ENCODE measurements at places on chromosomes 5 and 9.

DNA sequence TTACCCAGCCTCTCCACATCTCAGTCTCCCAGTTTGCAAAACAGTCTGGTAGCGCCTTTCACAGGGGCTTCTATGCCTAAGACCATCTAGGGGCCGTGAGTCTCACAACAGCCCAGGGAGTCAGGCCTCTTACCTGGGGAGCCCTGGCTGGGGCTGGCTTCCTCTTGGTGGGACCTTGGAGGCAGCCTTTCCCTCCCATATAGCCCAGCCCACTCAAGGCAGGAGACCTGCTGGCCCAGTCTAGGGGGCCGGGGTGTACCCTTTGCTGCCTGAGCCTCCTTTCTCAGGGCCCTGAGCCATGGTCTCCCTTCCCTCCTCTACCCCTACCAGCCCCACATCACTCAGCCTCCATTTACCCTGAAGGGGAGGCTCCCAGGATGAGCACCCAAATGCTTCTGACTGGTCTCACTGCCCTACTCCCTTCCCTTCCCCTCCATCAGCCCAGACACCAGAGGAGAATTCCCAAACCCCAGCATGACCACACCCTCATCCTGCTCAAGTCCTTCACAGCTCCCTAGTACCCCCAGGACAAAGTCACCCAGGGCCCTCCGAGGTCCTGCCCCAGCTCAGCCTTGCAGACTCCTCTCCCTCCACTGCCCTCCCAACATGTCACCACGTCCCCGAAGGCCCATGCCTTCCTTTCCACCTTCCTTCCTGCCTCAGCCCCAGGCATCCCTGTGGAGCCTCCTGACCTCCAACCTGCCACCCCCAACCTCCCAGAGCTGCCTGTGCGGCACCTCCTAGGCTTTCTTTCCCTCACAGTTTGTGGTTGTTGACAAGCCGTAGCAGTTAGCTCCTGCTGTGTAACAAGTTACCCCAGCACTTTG lies 55.3 kb downstream of the BARX1 start:
- no peak for DNase-seq

DNA sequence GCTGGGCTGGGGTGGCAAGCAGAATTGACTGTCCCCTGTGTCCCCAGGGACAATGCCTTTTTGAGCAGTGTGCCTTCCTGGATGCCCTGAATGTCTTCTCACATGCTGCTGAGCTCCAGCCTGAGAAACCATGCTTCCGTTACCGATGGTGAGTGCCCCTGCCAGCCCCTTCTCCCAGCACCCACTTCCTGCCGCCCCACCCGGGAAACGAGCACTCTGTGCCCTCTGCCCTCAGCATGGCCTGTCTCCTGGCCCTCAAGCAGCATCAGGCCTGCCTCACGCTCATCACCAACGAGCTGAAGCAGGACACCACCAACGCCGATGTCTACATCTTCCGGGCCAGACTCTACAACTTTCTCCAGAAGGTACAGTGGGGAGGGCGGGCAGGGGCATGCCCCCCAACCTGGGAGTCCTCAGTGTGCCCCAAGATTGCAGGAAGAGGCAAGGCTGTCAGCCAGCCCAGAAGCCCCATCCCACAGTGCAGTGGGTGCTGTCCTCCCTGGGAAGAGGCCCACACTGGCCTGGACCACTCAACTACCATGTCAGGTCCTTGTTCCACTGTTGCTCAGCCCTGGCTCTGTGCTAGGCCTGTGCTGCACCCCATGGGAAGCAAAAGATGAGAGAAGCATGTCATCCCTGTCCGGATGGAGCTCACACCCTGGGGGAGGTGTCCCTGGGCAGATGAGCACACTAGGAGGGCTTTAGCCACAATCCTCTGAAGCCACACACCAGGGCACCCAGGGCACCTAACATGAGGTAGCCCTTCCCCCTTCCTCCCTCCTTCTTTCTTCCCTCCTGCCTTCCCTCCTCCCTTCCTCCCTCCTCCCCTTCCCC lies 4.4 kb downstream of the TTC16 start:
- no peak for DNase-seq

DNA sequence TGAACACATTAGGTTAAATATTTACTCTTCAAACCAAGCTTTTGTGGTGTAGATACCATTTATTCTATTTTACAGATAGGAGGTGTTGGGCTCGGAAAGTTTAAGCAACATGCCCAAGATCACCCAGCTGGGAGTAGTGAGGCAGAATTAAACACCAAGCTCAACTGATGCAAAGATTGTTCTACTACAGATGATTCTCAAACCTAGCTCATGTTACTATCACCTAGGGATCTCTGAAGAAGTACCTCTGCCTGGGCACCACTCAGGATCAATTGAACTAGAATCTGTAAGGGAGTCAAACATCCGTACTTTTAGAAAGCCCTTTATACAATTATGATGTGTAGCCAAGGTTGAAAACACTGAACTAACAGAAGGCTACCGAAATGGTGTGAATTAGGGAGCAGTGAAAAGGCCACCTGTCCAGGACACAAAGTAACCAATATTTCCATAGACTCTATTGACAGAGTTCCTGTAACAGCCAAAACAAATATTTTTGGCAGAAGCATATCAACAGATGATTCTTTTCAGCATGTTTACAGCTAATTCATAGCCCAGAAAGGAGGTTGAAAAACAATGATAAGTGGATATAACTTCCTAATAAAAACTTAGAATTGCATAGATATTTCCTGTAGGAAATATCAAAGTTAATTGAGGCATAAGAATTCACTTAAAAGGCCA lies 158.5 kb upstream of the PTGER4 start:
- no peak for DNase-seq

DNA sequence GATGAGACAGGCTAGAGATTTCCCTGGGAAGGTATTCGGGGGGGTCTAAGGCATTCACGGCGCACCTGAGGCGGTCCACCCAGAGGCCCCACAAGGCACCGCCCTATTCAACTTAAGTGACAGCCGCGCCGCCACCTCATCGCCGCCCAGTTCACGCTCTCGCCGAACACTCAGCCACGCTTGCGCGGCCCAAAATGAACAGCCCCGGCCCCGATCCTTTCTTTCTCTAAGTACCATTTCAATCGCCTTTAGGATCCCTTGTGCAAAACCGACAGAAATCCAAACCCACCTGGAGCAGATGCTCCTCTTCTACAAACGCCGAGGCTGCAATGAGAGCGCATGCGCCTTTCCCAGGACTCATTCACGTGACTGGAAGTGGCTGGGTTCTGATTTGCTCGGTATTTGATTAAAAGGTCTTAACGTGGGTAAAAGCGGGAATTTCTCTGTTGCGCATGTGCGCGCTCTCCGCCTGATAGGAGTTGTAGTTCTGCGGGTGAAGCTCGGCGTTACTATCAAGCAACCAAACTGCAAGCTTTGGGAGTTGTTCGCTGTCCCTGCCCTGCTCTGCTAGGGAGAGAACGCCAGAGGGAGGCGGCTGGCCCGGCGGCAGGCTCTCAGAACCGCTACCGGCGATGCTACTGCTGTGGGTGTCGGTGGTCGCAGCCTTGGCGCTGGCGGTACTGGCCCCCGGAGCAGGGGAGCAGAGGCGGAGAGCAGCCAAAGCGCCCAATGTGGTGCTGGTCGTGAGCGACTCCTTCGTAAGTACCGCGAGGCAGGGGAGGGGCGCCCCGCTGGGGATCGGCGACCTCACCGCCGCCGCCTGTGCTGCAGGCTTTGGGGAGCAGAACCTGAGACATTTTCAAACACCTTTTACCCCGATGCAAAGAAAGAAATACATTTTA lies at the start of the genes ARSK and SKIC3:
ARSK (plus strand) TSS at position 455 of the 902 bp plus-strand sequence; CDS start at position 633, 178 bp downstream.
SKIC3 (minus strand) TSS at position 331 of the 902 bp plus-strand sequence. CDS start 7,827 bp downstream, outside the sequence.
- DNase-seq = peak; percentile 99

DNA sequence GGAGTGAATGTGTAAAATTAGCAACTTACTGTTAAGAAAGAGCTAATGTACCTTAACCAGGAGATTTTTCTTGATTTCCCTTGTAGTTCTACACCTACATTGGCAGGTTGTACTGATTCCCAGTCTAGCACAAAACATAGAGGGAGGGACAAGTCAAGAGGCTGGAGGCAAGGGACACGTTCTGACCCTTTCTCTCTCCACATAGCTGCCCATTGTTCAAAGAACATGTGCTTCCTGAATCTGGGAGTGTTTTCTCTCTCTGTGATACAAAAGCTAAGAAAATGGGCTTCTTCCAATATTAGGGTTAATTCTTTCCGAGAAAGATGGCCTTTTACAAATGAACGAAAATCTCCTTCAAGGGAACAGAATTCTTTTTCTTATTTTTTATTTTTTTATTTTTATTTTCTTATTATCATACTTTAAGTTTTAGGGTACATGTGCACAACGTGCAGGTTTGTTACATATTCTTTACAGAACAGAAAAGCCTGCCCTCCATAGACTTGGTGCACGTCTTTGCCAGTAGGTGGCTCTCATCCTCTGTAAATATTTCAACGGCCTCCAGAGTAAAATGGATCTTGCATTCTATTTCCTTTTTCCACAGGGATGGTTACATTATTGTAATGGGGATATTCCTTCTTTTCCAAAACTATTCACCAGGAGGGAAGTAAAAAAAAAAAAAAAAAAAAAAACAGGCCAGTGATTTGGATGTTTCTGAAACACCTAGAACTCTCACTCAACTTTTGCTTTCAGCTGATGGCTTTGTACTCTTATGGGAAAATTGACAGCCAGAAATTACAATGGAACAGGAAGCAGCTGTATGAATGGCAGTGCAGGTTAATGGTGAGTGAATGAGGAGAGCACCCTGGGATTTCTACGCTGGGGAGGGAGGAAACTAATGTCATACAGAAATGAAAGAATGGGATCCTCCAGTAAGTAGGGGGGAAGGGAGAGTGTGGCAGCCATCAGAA lies 13.1 kb upstream of the IFNA5 start:
- DNase-seq = peak; percentile 71

- DNase-seq = no peak
Observed at GRCh38 chr5:167987490-167988280, 303.8 kb upstream of the WWC1 start.

- DNase-seq = peak; percentile 62
Observed at GRCh38 chr9:128494108-128494745, 10.3 kb upstream of the GLE1 start.

- DNase-seq = no peak
Observed at GRCh38 chr5:78062645-78063044, 231.9 kb downstream of the AP3B1 start.

DNA sequence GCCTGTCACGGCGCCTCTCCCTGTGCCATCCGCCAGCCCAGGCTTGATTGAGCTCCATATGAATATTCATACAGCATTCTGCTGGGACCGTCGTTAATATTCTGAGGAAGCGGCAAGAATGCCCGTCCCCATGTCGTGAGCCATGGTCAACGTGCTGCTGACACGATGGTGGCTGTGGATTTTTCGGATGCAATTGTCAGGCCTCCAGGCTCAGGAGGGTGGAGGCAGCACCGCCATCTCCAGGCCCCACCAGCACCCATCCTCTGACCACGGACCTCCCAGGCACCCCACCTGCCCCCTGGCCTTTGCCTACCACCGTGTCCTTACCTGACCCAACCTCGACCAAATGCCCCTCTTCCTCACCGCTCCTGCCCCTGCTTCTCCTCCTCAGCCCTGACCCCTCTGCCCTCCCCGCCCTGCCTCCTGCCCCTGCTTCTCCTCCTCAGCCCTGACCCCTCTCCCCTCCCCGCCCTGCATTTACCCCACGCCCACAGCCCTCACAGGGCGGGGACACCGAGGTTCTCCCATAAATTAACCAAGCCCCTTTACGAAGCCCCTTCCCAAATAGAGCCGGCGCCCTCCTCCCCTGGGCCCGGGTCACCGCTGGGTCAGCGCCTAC lies 9.9 kb downstream of the TMEM250 start:
- no peak for DNase-seq

DNA sequence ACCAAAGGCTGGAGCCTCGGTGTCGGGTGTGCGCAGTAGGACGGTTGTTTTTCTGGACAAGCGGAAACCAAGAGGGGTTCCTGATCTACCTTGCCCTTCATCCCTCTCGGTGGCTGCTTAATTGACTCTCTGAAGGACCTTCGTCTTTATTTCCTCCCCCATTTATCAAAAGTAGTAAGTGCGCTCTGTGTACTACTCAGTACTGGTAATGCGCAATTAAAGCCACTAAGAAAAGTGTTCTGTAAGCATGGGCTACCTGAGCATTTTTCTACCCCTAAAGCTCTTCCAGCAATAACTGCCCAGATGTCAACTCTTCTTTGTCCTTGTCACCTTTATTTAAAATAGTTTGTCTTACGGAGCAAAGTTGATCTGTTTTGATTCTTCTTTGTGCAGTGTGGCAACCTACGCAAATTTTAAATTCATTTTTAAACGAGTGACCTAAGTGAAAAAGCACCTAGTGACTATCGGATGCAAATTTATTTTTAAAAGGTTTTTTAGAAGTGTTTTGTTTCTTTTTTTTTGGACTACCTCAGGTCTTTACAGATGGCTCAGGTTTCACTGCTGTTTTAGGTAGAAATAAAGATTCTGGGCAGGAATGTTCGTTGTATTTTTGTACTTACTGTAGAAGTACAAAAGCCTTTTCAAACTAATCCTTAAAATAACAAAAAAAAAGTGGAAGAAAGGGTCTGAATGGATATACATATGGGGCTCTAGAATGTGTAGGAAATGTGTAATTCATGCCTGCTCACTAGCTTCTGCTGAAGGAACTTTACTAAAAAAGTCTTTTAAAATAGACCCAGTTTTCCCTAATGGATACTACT lies 2.0 kb downstream of the JMY start:
- DNase-seq = no peak

DNA sequence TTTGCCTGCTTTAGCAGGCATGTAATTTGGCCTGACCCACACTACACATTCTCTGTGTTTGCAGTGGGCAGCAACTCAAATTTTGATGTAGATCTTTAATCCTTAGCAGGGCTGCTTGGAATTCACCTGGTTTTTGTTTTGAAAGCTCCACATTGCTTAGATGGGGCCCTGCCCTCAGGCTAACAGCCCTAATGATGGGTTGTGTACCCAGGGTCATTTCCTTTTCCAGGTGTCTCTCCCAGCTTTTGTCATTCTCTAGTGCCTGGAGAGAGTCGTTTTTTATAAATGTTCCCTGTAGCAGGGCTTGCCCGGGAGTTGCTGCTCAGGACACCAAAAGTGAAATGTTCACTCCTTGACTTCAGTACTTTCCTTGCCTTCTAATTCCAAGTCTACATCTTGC lies 126.3 kb downstream of the TRIO start:
- no peak for DNase-seq

- no peak for DNase-seq
Observed at GRCh38 chr9:131919216-131919615, 160.5 kb downstream of the MED27 start.

- peak; percentile 72 for DNase-seq
Observed at GRCh38 chr5:13987843-13988464, 43.5 kb upstream of the DNAH5 start.

DNA sequence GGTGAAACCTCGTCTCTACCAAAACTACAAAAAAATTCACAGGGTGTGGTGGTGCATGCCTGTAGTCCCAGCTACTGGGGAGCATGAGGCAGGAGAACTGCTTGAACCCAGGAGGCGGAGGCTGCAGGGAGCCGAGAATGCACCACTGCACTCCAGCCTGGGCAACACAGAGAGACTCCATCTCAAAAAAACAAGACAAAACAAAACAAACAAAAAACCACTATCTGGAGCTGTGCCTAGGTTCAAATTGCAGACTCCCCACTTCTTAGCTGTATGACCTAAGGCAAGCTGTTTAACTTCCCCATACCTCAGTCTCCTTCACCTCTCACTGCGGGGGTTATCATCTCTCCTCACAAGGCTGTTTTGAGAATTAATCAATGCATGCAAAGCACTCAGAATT lies 68.0 kb downstream of the MAPKAP1 start:
- no peak for DNase-seq

Measured in suppressor macrophage treated with lipopolysaccharide for 1 hour (primary cell).